Osteocyte (in vitro differentiated cells): ENCODE measurements at places on chromosomes 16 and 17. TPM values are rescaled to one million over a fixed set of nuclear protein-coding genes. Genes with fewer than 3 reads are reported as not detected.

The RUNDC3A gene
- 0.38 and 0.60 TPM in 2 replicates for total RNA-seq

DNA sequence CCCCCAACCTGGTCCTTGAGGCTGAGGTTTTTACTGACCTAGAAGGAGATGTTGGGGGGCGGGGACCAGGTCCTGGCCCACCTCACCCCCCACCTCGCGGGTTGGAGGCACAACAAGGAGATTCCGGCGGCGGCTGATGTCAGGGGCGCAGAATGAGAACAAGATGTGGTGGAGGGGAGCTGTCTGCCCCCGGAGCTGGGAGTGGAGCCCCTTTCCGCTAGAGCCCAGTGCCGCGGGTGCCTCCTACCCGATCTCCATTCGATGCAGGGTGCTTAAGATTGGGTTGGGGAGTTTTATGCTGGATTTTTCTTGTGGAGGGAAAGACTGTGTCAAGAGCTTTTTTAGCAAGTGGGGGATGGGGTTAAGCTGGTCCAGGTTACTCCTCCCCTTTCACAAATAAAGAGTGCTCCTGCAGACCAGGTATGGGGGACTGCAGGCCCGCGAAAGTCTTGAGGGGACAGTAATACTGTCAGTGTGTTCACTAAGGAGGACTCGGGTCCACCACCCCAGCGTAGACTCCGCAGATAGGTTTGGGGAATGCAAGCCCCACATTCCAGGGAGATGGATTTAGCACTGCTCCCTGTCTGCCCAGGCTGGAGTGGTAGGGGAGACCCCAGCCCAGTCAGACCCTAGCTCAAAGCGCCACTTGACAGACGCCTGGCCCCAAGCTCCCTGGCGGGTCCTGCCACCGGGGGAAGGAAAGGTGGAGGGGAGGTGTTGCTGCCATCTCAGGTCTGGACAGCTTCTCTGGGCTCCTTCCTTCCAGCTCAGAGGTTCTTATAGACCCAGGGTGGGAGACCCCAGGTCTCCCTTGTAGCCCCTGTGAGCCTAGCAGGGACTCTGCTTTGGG is 2.0 kb downstream of the CACNA1G start:
- H3K27ac ChIP-seq = no peak overlapping the region
- DNase-seq = no peak
- peak overlapping the region; percentile 12 for H3K4me3 ChIP-seq
- H3K27me3 ChIP-seq = peaks cover 64% of the 10 kb centered on the region
- no peaks in the 10 kb centered on the region for H3K36me3 ChIP-seq

- no peak overlapping the region for H3K27ac ChIP-seq
- H3K36me3 ChIP-seq = no peaks in the 10 kb centered on the region
- DNase-seq = no peak
- H3K27me3 ChIP-seq = no peaks in the 10 kb centered on the region
- H3K4me1 ChIP-seq = peaks cover 83% of the 10 kb centered on the region
Measured at GRCh38 chr16:24992696-24993095, 22.5 kb downstream of the ARHGAP17 start.

DNA sequence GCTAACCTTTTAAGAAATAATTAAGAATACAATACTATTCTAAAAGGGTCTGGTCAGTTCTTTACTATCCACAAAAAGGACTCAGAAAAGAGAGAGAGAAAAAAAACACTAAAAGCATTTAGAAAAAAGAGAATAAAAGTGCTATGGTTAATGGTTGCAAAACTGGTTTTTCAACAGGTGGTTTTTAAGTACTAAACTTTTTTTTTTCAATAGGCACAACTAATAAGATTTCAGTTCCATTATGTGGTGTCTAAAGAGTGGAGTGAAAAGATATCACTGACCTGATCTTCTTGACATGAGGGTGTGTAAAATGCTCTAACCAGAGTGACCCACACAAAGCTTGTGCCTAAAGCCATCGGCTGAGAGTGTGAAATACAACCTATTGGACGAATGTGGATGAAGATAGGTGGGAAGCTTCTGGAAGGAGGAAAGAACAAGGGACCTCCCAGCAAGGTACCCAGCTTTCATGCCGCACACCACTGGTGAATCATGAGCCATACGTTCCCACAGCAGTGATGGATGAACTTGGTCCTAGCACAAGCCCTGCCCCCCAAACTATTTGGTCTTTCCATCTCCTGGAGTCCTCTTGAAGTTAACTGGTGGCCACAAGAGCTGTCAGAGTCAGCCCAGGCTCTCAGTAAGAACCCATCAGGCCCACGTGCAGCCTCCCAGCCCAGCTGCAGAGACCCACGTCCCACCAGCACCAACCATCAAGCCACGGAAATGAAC is 103.0 kb downstream of the ZFHX3 start:
- H3K27ac ChIP-seq = peak overlapping the region; percentile 52
- H3K4me3 ChIP-seq = no peak overlapping the region
- no peak for DNase-seq
- H3K36me3 ChIP-seq = peaks cover 56% of the 10 kb centered on the region

- H3K36me3 ChIP-seq = no peaks in the 10 kb centered on the region
- DNase-seq = no peak
- H3K27ac ChIP-seq = no peak overlapping the region
- no peaks in the 10 kb centered on the region for H3K4me1 ChIP-seq
- H3K27me3 ChIP-seq = no peaks in the 10 kb centered on the region
Measured at GRCh38 chr16:79985606-79986005, 385.1 kb upstream of the MAF start.

GRCh38 chr17:79819085-79819484 is 20.2 kb downstream of the CBX4 start:
- no peak for DNase-seq
- no peak overlapping the region for H3K27ac ChIP-seq
- no peak overlapping the region for H3K4me3 ChIP-seq
- peaks cover 34% of the 10 kb centered on the region for H3K27me3 ChIP-seq
- H3K36me3 ChIP-seq = no peaks in the 10 kb centered on the region

The PRKCB gene
- not detected in 2 replicates for total RNA-seq

GRCh38 chr17:628089-628941 is 86.3 kb downstream of the VPS53 start:
- peaks cover 42% of the 10 kb centered on the region for H3K36me3 ChIP-seq
- peak overlapping the region; percentile 43 for H3K27ac ChIP-seq
- H3K27me3 ChIP-seq = no peaks in the 10 kb centered on the region
- H3K4me3 ChIP-seq = no peak overlapping the region

- H3K4me3 ChIP-seq = no peak overlapping the region
- H3K36me3 ChIP-seq = no peaks in the 10 kb centered on the region
- peaks cover 56% of the 10 kb centered on the region for H3K4me1 ChIP-seq
- H3K27ac ChIP-seq = peak overlapping the region; percentile 75
Measured at GRCh38 chr17:44905006-44906000, 6.1 kb upstream of the EFTUD2 start.

The CRYM gene
- total RNA-seq = not detected in 2 replicates

DNA sequence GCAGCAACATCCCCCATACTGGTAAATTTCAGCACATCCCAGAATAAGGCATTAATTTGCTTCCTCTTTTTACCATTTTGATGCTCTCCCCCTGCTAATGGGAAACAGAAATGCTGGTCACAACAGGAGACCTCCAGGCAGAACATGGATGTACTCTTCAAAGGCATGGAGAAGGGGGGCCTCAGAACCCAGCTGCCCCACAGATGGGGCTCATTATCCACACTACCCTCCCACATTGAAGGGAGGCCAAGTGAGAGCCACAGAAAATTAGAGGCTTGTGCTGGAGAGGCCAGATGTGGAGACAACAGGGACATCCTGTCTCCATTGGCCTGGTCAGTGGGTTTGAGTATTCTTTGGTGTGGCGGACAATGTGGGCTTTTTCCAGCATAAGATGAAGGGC is 150.1 kb upstream of the CDH11 start:
- no peak overlapping the region for H3K4me3 ChIP-seq
- DNase-seq = no peak
- no peaks in the 10 kb centered on the region for H3K4me1 ChIP-seq

The CCDC144A gene
- total RNA-seq = 0.05 and 0.16 TPM in 2 replicates
